ENCODE measurements at places on chromosomes 13 and 19.

DNA sequence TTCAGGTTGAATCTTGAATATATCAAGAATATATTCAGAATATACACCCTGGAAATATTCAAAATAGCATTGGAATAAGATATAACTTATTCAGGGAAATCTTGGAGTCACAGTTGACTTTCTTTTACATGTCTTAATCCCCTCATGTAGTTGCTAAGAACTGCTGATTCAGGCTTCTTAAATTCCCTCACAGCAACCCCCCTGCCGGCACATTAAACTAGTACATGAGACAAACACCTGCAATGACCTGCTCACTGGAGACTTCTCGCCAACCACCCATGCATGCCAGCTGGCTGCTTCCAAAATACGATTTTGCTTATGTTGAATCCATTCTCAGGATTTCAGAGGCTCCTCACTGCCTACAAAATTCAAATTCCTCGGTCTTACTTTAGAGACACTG, 997.1 kb downstream of the EFNB2 start:
- no peak for DNase-seq

- DNase-seq, result no peak
Observed at GRCh38 chr19:13579388-13580060, 73.2 kb upstream of the CACNA1A start.

DNA sequence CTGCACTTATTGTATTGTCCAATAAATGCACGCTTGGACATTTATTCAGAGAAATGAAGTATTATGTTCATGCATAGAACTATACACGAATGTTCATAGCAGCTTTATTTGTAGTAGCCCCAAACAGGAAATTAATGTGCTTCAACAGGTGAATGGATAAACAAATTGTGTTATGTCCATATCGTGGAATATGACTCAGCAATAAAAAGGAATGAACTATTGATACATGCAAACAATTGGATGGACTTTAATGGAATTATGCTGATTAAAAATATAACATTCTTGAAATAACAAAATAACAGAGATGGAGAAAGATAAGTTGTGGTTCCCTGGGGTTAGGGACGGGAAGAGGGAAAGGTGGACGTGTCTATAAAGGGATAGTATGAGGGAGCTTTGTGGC, 65.9 kb downstream of the GPC5 start:
- no peak for DNase-seq

- DNase-seq, result no peak
Observed at GRCh38 chr13:44299152-44299943, 74.3 kb upstream of the SERP2 start.

- DNase-seq, result no peak
Observed at GRCh38 chr13:86877441-86877840, 793.7 kb upstream of the SLITRK5 start.

DNA sequence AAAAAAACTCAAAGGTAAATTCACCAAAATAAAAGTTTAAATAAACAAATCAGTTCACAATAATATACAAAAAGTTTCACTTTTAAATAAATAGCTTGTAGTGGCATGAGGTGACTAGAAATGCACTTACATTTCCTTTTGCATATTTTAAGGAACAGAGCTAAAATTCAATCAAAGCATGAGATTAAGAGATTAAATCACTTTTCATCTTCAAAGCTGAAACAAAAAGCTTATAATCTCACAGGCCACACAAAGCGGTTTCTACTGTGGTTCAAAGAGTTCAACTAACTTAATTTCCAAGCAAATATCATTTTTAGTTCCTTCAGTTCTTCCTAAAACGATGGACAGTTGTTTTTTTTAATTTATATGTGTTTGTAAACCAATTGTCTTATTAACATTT, 38.9 kb downstream of the TSC22D1 start:
- no peak for DNase-seq

- no peak for DNase-seq
Observed at GRCh38 chr13:113995051-113995601, 21.2 kb upstream of the C13orf46 start.

DNA sequence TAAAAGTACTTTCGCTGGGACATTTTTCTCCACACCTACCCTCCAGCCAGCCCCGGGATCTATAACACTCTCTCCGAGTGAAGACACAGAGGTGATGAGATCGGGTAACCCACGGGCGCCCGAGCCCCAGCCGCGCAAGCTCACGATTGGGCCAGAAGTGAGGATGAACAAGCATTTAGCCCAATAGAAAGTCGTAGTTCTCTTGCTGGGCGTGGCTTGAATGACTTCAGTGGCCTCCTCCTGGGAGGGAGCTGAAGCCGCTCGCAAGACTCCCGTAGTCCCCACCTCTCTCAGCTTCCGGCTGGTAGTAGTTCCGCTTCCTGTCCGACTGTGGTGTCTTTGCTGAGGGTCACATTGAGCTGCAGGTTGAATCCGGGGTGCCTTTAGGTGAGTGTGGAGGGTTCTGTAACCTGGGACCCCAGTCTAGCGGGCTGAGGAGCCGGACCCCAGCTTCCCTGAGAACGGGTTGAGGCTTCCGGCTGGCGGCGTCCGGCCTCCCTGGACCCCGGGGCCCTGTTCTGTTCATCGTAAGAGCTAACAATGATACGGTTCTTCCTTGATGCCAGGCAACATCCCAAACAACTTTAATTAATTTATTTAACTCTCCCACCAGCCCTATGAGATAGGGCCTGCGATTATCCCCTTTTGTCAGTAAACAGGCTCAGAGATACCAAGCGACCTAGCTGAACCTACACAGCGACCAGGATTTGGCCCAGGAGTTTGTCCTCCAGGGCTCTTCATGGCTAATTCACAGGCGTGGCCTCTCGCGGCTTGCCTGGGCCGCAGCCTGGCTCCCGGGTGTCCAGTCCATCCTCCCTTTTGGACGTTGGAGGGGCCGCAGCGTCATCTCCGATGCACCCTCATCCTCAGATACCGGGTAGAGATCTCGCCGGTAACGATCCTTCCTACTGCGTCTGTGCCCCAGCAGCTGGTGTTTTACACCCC, at the start of gene COX6B1:
Gene COX6B1, plus strand, starts transcription at position 307 of the 945 bp plus-strand sequence. CDS start 2,921 bp downstream, outside the sequence.
- DNase-seq, result peak; percentile 97

GRCh38 chr13:68666774-68667397, 1436.8 kb upstream of the PCDH9 start:
- DNase-seq, result no peak

DNA sequence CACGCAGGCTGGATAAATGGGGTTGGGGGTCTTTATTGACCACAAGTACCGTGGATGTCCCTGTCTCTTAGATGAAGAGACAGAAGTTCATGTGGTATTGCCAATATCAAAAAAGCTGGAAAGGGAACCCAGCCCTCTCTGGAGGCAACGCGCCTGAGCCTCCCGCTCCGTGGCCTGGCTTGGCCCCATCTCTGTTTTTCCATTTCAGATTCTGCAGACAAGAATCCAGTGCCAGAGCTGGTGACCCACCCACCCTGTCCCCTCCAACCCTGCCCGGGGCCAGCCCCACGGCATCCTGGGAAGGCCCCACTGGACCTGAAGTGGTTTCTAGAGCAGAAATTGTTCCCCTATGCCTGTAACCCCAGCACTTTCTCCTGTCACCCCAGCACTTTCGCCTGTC, 57.7 kb downstream of the PTPRS start:
- DNase-seq, result no peak

DNA sequence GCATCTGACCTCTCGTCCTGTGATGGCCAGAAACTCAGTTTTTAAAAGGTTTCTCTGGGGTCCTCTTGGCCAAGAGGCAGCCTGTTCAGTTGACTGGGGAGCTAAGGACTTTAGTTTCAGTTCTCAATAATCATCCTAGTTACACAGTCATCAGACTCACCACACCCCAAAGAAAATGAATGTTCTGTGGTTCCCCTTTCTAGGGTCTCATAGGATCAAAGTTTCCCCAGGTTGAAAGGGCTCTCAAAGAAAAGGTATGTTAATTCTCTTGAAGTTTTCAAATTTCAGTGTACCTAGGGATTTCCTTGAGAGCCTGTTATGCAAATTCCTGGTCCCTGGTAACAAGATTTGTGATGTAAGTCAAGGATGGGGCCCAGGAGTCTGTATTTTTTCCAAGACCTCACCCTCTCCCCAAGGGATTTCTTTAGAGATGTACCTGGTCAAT, 94.9 kb downstream of the FAM216B start:
- DNase-seq, result peak; percentile 25

DNA sequence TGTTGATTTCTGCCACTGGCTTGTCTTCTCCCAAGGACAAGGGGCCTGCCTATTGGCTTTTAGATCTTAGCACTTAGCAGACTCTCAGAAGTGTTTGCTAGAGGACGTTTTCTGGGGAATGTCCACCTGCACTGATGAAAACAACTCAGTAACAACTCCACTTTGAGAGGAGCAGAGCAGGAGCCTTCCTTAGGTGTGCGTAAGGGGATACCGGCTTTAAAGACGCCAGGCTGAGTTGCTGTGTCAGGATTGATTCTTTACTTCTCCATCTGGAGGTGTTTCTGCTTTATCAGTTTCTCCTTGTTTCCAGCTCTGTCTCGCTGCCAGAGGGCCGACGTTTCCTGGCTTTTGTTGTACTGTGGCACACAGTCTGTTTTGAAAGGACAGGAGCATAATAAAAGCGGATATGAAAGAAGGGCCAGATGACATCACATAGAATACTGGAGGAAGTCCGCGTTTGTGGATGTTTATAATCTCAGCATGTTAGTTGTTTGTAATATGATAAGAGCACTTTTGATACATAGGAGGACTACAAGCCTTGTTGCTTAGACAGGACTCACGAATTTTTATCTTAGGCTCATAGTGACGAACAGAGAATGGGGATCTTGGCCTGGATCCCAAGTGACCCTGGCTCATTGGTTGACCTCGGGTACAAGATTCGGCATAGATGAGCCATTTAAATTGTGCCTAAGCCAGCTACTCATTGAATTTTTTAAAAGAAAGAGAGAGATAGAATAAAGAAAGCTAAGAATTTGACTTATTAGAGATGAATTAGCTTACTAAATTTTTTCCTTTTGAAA, 34.6 kb downstream of the COL4A2 start:
- peak; percentile 89 for DNase-seq

DNA sequence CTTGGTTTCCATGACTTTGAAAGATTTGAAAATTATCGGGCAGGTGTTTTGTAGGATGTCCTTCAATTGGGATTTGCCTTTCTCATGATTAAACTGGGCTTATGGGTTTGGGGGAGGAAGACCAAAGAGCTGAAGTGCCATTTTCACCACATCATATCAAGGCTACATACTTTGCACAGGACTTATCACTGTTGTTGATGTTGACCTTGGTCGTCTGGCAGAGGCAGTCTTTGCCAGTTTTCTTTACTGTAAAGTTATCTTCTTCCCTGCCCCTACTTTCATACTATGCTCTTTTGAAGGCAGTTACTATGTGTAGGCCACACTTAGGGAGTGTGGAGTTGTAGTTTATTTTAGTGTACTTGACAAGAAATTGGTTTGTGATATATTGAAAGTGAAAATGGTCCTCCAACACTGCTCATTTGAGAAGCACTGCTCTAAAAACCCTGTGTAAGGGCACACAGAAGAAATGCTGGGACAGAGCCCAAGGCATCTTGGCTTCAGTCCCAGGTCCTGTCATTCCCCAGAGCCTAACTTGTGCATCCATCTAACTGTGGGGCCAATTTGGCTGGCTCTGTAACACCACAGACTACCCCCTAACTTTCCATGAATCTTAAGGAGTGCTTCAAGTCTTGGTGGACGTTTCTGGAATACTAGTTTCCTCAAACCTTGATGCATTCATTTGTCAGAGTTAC, 384.9 kb downstream of the KCNRG start:
- peak; percentile 66 for DNase-seq

DNA sequence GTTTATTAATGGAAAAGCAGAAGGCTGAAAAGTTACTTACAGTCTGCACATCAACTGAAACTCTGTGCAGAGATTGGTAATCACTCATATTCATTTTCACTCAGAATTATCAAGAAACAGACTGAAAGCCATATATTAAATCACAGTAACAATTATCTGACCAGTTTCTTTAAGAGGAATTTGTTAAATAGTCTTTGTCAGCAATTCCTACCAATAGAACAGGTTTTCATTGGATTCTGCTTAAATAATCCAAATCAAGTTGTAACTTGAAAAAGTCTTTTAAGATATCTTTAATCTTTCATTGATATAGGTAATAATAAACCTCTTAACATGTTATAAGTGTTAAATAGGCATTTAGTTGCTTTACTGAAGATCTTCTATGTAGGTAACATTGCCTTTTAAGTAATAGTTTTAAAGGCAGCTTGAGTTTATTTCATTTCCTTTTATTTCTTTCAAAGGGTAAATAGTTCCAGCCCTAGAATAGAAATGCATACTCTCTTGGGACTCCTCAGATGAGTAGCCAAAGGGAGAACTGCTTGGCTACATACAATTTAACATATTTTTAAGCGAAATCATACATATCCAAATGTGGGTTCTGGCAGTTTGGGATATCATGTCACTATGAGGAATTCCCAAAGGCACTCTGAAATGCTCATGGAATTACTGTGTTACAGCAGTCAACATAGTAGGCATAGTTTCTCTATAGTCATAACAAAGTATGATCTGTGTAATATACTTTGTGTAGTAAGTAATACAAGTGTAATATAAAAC, 326.0 kb upstream of the SPRY2 start:
- DNase-seq, result no peak

GRCh38 chr19:49333811-49334288, 1.4 kb upstream of the CD37 start:
- DNase-seq, result no peak

DNA sequence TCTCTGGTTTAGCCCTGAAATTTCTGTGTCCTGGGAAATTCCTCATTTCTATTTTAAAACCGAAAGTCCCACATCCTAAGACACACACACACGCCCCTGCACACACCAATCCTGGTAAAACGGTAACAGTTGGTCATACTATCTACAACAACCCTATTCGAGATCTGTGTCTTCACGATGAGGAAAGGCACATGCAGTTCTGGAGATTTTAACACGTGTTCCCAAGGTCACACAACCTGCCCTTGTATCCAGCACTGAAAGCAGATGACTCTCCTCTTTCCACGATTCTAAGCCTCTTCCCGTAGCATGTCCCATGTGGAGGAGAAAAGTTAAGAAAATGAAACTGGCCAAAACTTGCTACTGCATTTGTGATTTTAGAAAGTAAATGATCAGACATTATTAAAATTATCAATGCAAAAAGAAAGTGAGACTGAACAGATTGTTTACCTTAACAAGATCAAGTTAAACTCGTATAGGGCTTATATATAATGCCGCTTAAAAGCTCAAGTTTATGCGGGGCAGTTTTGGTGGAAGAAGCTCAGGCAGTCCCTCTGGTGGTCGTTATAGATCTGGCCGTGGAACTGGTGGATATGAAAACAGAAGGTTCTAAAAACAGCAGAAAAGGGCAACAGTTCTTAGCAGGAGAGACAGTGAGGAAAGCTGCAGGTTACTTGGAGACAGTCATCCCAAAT, 32.7 kb downstream of the VSTM1 start:
- DNase-seq, result no peak

- peak; percentile 81 for DNase-seq
Observed at GRCh38 chr19:18274781-18275356, 617 bp upstream of the IQCN start.

- DNase-seq, result no peak
Observed at GRCh38 chr19:53969366-53969765, 6.6 kb downstream of the CACNG8 start.

DNA sequence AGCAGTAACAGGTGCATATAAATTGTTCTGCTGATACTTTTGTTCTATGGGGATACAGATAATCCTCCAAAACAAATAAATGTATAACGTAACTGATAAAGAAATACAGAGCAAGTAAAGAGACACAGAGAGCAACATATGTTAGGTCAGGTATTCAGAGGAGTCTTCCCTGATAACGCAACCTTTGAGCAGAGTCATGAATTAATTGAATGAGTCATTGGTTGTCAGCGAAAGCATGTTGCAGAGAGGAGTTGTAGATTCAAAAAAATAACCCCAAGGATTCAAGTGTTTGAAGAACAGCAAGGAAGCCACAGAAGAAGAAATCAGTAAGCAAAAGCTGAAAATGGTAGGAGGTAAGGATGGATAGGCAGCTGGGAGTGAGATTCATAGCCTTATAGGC, 245.2 kb downstream of the TBC1D4 start:
- no peak for DNase-seq

GRCh38 chr19:15101479-15102082, 5.6 kb upstream of the SYDE1 start:
- DNase-seq, result peak; percentile 34
